ENCODE measurements at places on chromosomes 6 and 20.

DNA sequence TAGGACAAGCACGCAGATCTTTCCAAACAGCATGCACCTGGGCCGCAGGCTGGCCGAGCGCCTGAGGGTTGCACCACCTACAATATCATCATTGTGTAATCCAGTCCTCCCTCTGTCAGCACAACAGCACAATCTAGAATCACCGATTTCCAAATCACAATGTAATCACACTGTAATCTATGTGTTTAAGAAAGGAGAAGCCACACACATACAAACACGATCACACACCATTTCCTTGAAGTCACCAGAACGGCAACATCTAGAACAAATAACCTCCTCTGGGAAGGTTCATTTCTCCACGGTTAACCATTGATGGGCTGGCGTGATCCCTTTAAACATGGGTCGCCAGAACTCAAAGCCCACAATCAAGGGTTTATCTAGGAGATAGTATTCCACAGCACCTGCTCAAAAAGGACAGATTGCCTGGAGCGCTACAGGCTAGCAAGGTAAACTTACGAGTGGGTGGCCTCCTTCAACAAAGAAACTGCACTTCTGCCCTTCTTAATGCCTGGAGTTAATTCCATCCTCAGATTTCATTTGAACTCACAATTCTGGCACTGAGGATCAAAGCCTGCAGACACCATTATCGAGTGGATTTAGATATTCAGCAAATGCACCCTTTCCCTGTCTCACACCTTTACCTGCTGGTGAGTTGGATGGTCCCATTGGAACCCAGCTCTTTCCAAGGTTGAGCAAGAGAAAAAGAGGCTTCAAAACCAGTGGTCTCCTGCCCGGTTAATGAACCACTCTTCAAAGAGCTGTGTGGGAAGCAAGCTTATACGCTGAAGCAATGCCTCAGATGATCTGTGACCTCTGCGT lies 83.8 kb upstream of the FOXQ1 start:
- DNase-seq = no peak

DNA sequence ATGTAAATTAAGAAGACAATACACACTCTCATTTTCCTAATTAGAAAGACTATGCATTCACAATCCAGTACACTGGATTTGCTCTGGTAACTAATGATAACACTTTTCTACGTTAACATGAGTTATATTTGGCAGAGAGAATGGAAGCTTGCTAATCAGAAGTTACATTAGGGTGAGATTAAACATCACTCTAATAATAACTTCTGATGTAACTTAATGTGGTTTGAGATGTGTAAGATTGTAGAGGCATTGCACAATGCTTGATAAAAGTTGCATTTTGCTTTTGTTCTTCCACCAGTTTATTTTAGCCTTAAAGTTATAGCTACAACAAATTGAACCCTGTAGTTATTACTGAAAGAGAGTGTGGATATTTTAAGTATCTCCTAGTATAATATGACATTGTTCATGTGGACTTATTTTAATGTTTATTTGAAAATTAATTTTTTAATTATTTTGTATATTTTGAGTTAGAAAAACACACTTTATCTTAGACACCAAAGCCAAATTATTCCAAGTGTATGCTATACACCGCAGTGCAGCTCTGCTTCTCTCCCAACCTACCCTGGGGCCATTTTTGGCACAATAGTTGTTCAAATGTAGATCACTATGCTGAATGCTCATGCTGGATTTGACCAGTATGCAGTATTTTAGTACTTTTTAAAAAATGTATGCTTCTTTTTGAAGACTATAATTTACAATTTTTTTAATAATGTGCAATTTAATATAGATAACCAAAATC lies 143.2 kb downstream of the SLC16A10 start:
- DNase-seq = no peak

GRCh38 chr6:132712366-132712765 lies 1.5 kb downstream of the VNN1 start:
- no peak for DNase-seq

GRCh38 chr6:121711472-121711871 lies 276.0 kb downstream of the GJA1 start:
- no peak for DNase-seq

- DNase-seq = no peak
Observed at GRCh38 chr6:96116674-96117073, 100.9 kb downstream of the FUT9 start.

GRCh38 chr20:62322492-62323041 lies 19.8 kb downstream of the ADRM1 start:
- DNase-seq = no peak

GRCh38 chr20:15200147-15200565 lies 862.7 kb upstream of the FLRT3 start:
- DNase-seq = no peak

DNA sequence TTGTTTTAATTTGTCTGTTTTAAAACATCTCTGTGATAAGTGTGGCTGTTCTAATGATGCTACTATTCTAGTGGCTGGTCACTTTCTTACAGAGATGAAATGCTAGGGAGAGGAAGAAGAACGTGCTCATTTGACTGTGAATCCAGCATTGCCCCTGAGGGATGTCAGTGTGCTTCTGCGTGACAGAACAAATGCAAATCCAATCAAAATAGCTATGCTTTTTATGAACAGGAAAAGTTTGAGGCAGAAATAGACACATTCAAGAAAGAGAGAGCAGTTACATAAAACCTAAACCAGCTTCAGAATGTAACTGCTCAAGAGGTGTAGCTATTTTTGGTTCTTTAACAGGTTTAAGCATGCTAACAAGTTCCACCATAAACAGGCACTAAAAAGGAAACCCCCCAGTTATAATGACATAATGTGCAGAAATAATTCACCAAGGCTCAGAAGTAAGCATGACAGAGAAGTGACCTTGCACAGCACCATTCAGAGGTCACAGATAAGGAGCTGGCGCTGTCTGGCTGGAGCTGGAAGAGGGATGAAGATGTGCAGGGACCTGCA lies 385.3 kb downstream of the EPM2A start:
- DNase-seq = no peak

- no peak for DNase-seq
Observed at GRCh38 chr6:33812669-33813068, 8.9 kb upstream of the MLN start.

- no peak for DNase-seq
Observed at GRCh38 chr20:21514553-21515251, 838 bp upstream of the NKX2-2 start.

- no peak for DNase-seq
Observed at GRCh38 chr20:39089029-39089428, 126.9 kb downstream of the DHX35 start.

Data from LNCaP clone FGC (cell line).